ENCODE measurements at places on chromosomes 5 and 9. TPM values are rescaled to one million over a fixed set of nuclear protein-coding genes. Genes with fewer than 3 reads are reported as not detected.
A peak's percentile ranks its signal among the peaks of the same experiment; 100 is the strongest.

DNA sequence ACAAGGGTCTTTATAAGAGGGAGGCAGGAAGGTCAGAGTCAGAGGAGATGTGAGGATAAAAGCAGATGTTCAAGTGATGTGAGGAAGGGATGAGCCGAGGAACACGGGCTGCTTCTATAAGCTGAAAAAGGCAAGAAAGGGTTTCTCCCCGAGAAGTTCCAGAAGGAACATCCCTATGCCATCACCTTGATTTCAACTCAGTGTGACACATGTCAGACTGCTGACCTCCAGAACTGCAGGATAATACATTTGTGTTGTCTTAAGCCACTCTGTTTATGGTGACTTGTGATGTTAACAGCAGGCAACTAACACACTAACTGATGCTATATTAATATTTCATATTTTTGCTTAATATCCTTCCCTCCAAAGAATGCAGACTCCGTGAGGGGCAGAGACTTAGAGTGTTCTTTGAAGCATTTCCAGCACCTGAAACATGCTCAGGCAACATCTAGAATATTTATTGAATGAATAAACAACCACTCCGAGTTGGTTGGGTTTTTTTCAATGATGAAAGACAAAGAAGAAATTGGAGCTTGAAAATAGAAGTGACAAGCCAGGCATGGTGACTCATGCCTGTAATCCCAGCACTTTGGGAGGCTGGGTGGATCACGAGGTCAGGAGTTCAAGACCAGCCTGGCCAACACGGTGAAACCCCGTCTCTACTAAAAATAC is 77.6 kb upstream of the ADRA1B start:
- DNase-seq = no peak
- H3K27ac ChIP-seq = no peak overlapping the region
- peaks cover 5% of the 10 kb centered on the region for H3K4me1 ChIP-seq
- no peaks in the 10 kb centered on the region for H3K27me3 ChIP-seq
- H3K36me3 ChIP-seq = no peaks in the 10 kb centered on the region

GRCh38 chr9:32968101-32969011 is 33.1 kb downstream of the APTX start:
- H3K4me3 ChIP-seq = no peak overlapping the region
- H3K27ac ChIP-seq = no peak overlapping the region
- H3K36me3 ChIP-seq = peaks cover 4% of the 10 kb centered on the region
- peak; percentile 15 for DNase-seq
- no peaks in the 10 kb centered on the region for H3K27me3 ChIP-seq

- no peaks in the 10 kb centered on the region for H3K4me1 ChIP-seq
- no peak for DNase-seq
- no peak overlapping the region for H3K27ac ChIP-seq
- H3K36me3 ChIP-seq = no peaks in the 10 kb centered on the region
- H3K4me3 ChIP-seq = no peak overlapping the region
- no peaks in the 10 kb centered on the region for H3K27me3 ChIP-seq
Observed at GRCh38 chr9:4106081-4106759, 193.6 kb downstream of the GLIS3 start.

GRCh38 chr9:129895376-129896268 is 60.4 kb downstream of the USP20 start:
- no peak overlapping the region for H3K4me3 ChIP-seq

DNA sequence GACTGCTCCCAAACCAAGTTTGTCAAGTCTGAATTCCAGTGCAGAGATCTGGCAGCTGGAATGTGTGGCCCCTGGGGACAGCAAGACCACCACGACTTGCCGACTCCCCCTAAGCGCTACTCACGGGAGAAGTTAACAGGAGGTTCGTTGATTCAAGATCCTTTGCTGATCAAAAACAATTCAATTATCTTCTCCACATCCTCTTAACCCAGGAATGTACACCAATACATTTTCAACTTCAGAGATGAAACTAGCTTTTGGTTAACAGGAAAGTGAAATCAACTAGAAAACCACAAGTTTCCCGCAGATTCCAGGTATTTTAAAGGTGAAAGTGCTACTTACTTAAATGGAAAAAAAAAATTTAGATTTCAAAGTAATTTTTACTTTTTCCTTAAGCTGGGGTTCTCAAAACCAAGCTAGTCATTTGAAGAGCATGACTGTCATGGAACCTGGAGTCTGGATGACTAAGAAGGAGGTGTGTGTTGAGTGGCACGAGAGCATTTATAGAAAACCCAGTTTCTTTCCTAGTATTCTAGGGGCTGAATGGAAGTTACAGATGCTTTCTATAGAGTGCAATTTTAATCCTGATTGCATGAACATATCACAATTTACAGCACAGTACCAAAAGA is 257.5 kb upstream of the PANK3 start:
- no peaks in the 10 kb centered on the region for H3K27me3 ChIP-seq
- no peak overlapping the region for H3K27ac ChIP-seq
- no peak overlapping the region for H3K4me3 ChIP-seq

- H3K36me3 ChIP-seq = no peaks in the 10 kb centered on the region
- no peaks in the 10 kb centered on the region for H3K27me3 ChIP-seq
- H3K4me1 ChIP-seq = no peaks in the 10 kb centered on the region
- DNase-seq = no peak
- no peak overlapping the region for H3K4me3 ChIP-seq
Observed at GRCh38 chr9:109716631-109717030, 63.4 kb upstream of the PALM2AKAP2 start.

GRCh38 chr5:138212828-138213160 is 329 bp downstream of the CDC23 start:
- H3K36me3 ChIP-seq = peaks cover 13% of the 10 kb centered on the region
- H3K27me3 ChIP-seq = no peaks in the 10 kb centered on the region
- H3K27ac ChIP-seq = peak overlapping the region; percentile 67
- H3K4me3 ChIP-seq = peak overlapping the region; percentile 85
- H3K4me1 ChIP-seq = no peaks in the 10 kb centered on the region

DNA sequence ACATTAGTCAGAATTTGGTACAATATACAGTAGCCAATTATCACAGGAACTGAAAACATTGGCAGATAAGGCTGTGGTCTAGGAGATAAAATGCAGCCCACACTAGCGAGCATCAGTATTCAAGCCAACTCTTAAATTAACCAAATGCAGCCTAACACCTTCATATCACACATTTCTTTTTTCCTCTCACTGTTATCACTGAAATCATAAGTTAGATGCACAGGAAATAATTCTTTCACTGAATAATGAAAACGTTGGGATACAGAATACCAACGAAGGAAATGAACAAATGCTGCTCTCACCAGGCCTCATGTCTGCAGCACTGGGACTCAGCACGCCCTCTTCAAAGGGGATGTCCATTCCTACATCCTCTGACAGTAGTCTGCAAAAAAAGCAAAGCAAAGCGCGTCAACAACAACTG is 109.1 kb upstream of the PCA3 start:
- no peak overlapping the region for H3K27ac ChIP-seq
- H3K27me3 ChIP-seq = no peaks in the 10 kb centered on the region
- H3K4me3 ChIP-seq = no peak overlapping the region
- no peak for DNase-seq
- peaks cover 12% of the 10 kb centered on the region for H3K36me3 ChIP-seq

The SPINK14 gene
- not detected for total RNA-seq

The ZSWIM6 gene
- total RNA-seq = 10.6 TPM

The TAS2R1 gene
- total RNA-seq = not detected

The SPINK1 gene
- total RNA-seq = not detected

The HAVCR2 gene
- total RNA-seq = 1.1 TPM

The GPR150 gene
- total RNA-seq = not detected

All from SJCRH30 (cell line).